Nephron progenitor cell (in vitro differentiated cells): ENCODE measurements at places on chromosomes 11 and 22.

GRCh38 chr11:34242037-34242625 is 115.7 kb downstream of the ABTB2 start:
- no peak for DNase-seq

- DNase-seq: no peak
Measured at GRCh38 chr11:109041876-109042275, 377.0 kb downstream of the DDX10 start.

GRCh38 chr22:28029201-28029948 is 110.3 kb upstream of the PITPNB start:
- DNase-seq: peak; percentile 49

DNA sequence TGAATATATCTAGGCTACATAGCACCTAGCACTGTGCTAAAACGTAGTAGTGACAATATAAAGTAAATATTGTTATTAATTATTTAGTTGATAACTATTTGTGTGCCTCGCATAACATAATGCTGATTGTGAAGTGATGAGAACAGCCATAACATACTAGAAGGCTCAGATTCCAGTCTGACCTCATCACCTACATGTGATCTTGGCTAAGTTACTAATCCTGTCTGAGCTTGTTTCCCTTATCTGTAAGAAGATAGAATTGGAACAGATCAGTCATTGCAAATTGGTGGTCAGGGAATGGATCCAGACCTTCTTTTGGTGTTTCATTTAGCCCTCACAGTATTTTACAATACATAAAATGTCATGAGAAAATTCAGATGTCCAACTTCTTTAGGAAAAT is 103.4 kb upstream of the SEZ6L start:
- no peak for DNase-seq

GRCh38 chr11:70700871-70701270 is 302.5 kb downstream of the CTTN start:
- DNase-seq: no peak

DNA sequence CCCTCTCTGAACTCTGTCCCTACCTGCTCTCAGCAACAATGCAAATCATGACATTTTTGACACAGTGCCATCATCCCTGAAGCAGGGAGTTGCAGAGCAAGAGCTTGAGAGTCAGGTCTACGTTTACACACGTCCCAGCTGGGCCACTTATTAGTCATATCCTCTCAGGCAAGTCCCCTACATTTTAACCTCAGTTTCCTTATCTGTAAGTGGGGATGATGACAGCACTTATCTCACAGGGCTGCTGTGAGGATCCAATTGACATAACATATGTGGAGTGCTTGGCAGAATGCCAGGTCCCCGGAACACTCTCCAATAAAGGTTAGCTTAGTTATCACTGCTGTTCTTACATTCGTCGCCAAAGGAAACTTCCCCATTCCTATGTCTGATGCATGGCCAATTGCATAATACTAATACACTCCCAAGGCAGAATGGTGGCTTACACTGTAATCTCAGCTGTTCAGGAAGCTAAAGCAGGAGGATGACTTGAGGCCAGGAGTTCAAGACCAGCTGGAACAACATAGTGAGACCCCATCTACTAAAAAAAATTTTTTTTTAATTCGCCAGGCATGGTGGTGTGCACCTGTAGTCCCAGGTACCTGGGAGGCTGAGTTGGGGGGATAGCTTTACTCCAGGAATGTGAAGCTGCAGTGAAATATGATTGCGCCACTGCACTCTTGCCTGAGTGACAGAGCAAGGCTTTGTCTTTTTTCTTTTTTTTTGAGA is 16.6 kb downstream of the ASCC2 start:
- DNase-seq: no peak
